ENCODE measurements at places on chromosomes 12 and 14.

DNA sequence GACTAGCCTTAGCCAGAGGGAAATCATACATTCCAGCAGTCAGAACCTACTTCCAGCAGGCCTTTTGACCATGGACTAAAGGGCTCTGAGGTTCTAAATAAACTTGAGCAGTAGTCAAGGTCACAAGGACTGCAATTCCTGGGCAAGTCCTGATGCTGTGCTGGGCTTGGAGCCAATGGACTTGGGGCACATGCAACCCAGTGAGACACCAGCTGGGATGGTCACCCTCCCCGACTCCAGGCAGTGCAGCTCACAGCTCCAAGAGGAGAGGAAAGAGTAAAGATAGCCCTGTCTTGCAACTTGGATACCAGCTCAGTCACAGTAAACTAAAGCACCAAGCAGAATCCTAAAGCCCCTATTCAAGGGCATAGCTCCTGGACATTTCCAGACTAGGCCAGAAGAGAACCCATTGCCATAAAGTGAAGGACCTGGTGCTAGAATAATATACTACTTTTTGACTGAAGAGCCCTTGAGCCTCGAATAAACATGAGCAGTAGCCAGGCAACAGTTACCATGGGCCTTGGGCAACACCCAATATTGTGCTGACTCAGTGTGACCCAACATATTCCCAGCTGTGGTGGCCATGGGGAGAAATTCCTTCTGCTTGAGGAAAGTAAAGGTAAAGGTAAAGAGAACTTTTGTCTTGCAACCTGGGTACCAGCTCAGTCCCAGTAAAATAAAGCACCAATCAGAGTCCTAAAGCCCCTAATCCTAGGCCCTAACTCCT lies 226.2 kb upstream of the CLEC14A start:
- DNase-seq, result no peak

GRCh38 chr12:111297703-111298426 lies 71.0 kb downstream of the PHETA1 start:
- DNase-seq, result no peak

- no peak for DNase-seq
Measured at GRCh38 chr14:68701001-68701741, 91.7 kb downstream of the ZFP36L1 start.

DNA sequence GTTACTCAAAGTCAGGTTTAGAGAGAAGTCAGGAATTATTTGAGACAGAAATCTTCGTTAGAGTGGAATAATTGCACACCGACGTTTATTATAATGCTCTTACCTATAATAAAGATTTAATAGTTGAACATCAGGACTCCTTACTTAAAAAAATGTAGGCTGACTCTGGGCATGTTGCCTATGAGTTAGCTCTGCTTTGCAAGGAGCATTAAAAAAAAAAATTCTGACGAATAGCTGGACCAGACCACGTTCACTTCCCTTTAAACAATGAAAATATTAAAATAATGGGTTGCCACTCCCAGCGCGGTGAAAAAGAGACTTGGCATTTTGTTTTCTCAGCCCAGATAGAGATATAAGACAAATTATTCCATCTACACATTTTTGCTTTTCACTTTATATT lies 574 bp upstream of the FANCM start:
- no peak for DNase-seq

GRCh38 chr12:27177706-27178105 lies 66.4 kb upstream of the STK38L start:
- DNase-seq, result no peak

DNA sequence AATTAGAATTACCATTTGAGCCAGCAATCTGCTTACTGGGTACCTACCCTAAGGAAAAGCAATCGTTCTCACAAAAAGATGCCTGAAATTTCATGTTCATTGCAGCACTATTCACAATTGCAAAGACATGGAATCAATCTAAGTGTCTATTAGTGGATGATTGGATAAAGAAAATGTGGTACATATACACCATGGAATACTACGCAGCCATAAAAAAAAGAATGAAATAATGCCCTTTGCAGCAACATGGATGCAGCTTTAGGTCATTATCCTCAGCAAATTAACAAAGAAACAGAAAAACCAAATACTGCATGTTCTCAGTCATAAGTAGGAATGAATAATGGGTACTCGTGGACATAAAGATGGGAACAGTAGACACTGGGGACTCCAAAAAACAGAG lies 89.8 kb upstream of the MAP1LC3B2 start:
- no peak for DNase-seq

DNA sequence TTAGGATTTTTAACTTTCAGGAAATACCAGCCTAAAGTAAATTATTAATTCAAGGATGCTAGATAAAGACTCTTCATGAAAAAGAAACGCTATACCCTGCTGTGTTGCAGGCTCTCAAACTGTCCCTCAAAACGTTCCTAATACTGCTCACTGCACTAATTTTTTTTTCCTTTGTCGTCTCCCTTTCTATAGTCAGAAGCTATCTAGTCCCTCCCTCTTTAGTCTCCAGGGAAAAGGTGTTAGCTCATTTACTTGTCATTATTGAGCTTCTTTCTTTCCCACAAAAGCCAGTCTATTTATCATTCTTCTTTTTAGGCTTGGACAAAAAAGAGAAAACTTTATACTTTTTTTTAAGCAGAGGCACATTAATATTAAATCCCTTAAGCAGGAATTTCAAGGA lies 30.3 kb upstream of the INSM2 start:
- no peak for DNase-seq

- no peak for DNase-seq
Measured at GRCh38 chr14:37061697-37062096, 110.7 kb downstream of the SLC25A21 start.

GRCh38 chr12:132582582-132583410 lies 27.6 kb downstream of the LRCOL1 start:
- DNase-seq, result no peak

DNA sequence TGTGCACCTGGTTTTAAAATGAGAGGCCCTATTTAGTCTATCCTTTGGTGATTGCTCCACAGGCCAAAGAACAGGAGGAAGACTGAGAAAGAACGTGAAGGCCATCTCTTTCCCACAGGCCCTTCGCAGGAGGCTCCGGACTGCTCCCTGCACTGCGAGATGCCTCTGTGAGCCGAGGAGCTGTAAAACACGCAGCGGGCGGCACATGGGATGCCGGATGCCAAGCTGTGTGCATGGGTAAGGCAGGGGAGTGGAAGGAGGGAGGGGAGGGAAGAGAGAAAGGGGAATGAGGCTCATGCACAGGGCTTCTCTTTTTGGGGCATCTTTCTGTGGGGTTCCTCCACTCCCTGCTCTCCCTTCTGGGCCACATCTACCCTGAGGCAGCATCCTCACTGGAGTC lies 61.6 kb downstream of the SPTB start:
- DNase-seq, result no peak

DNA sequence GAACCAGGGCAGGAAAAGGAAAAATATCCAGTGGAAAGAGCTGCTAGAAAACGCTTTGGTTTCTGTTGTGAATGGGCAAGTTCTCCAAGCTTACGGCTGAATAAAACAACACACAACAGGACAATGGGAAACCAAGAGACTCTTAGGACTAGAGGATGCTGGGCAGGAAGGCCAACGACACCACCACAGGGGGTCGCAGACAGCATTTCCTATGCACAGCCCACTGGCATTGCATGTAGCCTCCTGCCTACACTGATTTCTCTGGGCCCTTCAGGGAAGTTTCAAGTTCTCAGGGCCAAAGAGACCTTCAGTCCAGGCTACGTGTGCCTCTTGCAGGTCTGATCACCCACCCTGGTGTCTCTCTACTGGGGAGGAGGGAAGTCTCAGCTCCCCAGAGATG lies 108.0 kb downstream of the RIMBP2 start:
- no peak for DNase-seq

DNA sequence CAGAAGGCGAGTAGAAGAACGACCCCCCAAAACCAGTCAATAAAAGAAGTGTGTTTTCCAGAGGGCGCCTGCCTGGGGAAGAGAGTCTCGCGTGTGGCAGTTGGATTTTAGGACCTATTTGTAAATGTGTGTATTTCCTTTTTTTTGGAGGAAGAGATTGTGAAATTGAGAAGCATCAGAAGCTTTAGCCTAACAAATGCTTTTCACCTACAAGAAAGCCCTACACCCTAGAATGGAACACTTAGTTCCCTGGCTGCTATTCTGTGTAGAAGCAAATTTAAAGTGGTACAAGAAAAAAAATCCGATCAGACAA lies 1.3 kb downstream of the RCOR1 start:
- DNase-seq, result no peak

GRCh38 chr14:92740440-92740839 lies 8.0 kb downstream of the LGMN start:
- no peak for DNase-seq

GRCh38 chr12:47360771-47361388 lies 281.1 kb upstream of the AMIGO2 start:
- no peak for DNase-seq

GRCh38 chr14:76708771-76709170 lies 52.5 kb upstream of the VASH1 start:
- no peak for DNase-seq

DNA sequence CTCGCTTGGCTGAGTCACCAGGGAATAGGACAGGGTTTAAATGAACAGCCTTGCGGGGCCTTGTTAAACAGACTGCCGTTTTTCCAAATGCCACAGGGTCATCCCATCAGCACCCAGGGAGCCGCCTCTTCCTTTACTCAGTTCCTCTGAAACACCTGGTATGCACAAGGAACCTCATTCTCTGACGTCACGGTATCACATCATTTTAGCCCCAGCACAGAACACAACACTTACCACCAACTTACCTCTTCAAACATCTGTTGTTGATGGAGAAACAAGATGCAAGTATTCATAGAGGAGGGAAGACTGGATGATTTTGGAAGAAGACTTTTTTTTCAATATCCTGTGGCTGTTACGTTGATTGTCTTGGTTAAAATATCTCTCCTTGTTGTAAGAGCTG lies 535.3 kb upstream of the TMEM132C start:
- DNase-seq, result no peak

GRCh38 chr12:14482886-14483285 lies 84.8 kb downstream of the PLBD1 start:
- no peak for DNase-seq

DNA sequence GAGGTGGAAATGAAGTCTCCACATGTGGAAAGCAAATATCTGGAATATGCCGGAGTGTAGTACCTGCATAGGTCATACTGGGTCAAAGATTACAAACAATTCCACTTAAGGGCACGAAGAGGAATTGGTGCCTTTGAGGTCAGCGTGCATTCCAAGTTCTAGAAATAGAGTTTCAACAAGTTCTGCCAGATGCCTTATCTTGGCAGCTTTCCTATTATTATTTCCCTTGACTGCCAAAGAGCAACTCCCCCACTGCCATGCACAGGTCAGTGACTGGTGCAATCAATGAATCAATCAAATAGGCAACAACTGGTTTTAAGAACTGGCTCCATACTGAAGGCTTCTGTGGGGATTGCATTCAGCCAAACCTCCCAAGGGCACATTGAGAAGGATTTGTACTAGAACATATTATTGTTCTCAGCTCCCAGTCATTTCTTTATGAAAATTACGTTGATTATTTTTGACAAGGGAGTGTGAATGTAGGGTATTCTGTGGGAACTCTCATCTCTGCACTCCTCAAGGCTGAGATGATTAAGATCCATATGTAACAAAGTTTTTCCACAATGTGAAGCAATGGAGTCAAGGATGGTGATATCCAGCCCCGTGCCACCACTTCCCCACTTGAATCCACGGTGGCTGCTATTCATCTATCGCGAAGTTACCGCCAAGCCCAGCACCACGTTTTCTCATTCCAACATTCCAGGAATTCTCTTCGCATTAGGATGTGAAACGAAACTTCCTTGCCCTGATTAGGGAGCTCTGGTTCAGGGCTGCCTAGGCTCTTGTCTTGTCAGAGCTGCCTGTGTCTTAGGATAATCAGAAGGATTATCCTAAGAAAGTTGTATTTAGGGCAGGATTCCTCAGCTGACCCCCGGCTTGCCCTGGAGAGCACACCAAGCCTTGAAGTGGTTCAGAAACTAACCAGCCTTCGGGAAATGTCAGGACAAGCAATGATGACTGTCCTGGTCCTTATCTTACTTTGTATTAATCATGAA lies 115.1 kb upstream of the PCED1B start:
- DNase-seq, result no peak

- no peak for DNase-seq
Measured at GRCh38 chr12:105671720-105672119, 341.2 kb downstream of the C12orf75 start.

GRCh38 chr14:88198446-88198845 lies 124.6 kb downstream of the KCNK10 start:
- DNase-seq, result no peak

- DNase-seq, result no peak
Measured at GRCh38 chr12:94640134-94640928, 10.0 kb downstream of the TMCC3 start.

Measured in activated T-helper 9 cell treated with anti-CD3 and anti-CD28 coated beads, Interleukin-2, amount 50 U/mL, for 16 hours (primary cell).